ENCODE measurements at places on chromosomes 16 and 17.
A peak's percentile ranks its signal among the peaks of the same experiment; 100 is the strongest.

DNA sequence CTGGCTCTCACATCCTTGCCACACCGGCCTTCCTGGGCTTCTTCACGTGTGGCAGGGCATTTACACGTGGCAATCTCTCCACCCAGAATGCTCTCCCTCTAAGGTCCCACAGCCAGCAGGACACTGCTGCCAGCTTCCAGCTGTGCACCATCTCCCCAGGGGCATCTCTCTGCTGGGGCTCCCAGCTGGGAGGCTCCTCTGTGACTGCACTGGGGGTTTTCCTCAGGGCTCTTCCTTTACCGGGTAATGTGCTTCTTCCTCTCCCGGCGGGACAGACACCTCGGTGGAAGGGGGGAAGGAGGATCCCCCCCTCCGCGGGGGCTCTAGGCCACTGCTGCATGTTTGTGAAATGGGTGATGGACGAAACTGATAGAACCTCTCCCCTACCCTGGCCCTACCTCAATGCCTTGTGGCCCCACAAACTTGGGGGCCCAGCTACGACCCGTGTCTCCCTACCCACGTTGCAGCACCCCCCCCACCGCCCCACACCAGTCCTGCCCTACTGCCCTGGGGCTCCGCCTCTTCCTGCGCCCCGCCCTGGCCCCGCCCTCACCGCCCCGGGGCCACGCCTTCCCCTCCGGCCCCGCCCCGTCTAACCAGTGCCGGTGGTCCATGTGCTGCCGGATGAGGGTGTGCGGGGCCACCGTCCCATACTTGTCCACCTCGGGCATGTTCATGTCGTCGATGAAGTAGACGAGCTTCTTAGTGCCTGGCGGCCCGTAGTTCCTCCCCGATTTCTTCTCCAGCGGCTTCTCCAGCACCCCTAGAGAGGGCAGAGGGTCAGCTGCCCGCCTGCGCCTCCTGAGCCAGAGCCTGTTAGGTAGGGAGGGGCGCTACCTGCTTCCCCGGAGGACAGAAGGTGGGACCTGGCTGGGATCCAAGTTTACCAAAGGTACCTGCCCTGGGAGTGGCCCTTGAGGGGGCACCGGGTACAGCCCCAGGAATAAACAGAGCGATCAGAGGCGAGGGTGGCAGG, 92.6 kb downstream of the DNAH17 start:
- peak; percentile 61 for DNase-seq

DNA sequence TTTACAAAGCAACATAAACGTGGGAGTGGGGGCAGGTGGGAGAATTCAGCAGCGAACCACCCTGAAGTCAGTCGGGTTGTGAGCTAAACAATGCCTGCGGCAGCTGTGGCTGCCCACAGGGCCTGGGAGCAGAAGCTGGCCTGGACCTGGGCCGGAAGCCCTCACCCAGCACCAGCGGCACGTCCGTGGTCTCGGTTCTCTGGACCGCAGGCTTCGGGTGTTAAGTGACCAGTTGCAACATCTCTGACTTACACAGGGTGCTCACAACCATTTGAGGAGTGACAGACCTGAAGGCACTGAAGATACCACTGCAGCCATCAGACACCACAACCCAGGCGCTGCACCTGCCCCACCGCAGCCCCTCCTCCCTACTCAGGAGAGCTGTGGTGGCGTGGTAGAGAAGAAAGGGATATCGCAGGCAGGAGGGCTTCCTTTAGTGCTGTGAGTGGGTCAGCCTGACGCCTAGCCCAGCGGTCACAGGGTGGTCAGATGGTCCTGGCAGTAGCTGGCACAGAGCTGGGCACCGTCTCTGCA, 33.8 kb downstream of the CBFA2T3 start:
- DNase-seq = peak; percentile 64

DNA sequence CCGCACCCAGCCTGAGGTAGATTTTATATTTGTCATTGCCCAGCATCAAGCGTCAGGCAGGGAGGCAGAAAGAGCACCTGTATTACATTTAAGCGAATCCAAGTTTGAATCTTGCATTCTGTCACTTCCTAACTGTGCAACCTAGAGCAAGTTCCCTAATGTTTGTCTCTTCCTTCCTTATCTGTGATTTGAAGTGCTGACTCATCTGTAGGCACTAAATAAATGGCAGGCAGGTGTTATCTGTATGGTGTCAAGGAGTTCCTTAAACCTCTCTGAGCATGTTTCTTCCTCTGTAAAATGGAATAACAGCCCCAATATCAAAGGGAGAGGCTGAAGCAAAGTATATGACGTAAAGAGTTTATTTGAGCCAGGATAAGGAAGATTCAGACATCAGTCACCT, 24.3 kb downstream of the GP2 start:
- DNase-seq = no peak

- DNase-seq = no peak
These were observed 299.6 kb downstream of the MAP2K4 start for GRCh38 chr17:12320286-12320685.

DNA sequence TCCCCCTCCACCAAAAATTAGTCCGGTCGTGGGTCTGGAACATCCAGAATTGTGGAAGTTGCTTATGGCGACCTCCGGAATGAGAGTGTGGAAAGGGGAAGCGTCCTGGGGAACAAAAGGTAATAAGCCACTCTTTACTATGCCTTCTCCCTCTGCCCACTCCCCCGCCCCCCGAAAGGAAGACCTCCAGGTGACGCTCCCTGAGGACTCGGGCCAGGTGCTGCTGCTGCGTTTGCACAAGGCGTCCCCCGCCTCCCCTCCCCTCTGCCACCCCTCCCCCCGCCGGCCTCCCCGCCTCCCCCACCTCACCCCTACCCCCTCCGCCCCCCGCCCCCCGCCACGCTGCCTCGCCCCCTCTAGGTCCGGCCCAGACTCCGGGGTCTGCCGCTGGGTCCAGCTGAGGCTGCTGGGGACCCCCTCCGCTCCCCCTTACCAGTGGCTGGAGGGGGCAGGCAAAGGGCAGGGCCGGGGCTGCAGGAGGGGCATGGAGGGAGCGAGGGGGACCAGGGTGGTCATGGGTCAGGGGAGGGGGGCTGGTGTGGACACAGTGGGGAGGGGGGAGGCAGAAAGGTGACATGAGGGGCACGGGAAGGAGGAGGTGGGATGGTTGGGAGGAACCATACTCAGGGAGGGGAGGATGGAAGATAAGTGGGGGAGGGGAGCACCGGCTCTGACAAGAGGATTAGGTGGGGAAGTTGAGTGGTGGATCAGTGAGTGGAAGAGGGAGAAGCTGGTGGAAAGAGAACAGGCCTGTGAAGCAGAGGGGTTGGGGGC, 23.6 kb downstream of the ALOX12B start:
- DNase-seq = no peak

DNA sequence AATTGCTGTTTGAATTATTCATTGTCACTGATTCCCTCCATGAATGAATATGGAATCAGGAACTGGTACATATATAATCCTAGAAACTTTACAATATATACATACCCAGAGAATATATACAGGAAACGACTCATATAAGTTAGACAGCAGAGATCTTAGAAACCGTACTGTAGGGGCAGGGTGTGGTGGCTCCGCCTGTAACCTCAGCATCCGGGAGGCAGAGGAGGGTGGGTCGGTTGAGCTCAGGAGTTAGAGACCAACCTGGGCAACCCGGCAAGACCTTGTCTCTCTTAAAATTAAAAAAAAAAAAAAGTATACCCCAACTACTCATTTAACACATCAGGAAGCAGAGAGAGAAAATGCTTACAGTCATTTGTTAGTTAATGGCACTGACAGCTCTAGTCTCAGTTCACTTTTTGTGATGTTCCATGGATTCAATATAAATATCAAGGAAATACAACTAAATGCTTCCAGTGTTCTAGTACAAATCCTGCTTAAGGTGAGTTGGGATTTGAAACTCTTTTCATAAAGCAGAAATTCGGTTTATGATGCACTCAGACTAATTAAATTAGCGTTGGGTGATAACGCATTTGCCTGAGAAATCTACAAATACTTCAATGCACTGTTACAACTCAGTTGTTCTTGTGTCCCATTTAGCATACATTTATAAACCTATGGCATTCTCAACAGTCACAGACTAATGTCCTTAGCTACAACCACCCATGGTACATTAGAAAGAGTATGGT, 5.6 kb downstream of the GLG1 start:
- peak; percentile 71 for DNase-seq

GRCh38 chr16:21685034-21685455, 21.3 kb downstream of the OTOA start:
- DNase-seq = no peak

DNA sequence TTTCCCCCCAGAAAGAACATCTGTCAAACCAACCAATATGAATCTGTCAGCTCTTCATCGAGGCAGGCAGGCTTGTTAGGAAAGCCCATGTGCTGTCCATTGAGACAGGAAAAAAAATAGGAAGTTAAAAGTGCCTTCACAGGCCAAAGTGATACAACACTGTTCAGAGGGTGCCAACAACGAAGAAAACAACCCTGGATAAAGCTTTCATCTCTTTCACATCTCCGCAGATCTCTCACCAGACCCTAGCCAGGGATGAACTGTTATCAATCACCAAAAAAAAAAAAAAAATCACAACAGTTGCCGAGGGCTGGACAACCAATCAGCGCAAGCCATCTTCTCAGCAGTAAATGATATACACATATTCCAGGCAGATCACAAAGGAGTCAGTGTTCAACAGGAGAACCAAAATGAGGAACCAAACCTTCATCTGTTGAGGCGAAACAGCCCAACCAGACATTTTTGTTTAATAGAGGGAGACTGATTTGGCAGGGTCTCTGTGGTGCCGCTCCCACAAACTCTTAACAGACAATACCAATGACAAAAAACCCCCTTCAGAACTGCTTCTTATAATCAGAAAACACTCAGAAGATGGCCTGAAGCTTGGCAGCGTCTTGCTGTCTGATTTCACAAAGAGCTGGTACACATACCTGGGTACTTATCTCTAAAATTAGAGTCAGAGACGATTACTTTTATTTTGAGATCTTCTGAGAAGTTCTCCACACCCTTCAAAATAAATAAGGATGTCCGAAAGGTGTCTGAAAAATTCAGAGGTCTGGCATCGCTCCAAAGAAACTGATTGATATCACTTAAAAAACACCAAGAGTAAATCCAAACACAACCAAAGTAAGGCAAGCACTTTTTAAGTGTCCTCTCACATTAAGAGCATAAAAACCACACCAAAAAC, 1.8 kb downstream of the MAP3K14 start:
- no peak for DNase-seq

DNA sequence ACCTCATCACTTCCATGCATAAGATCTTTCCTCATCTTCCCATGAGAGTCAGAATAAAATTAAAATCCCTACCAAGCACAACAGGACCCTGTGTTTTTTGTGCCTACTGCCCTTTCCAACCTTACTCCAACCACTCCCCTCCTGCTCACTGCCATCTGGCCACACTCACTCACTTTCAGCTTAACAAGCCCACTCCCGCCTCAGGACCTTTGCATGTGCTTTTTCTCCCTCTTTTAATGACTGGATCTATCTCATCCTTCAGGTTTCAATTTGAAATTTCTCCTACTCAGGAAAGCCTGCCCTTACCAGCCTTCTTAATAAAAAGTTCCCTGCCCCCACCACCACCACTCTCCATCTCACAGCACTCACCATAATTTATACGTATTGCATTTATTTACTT, 14.7 kb downstream of the C17orf67 start:
- DNase-seq = no peak

DNA sequence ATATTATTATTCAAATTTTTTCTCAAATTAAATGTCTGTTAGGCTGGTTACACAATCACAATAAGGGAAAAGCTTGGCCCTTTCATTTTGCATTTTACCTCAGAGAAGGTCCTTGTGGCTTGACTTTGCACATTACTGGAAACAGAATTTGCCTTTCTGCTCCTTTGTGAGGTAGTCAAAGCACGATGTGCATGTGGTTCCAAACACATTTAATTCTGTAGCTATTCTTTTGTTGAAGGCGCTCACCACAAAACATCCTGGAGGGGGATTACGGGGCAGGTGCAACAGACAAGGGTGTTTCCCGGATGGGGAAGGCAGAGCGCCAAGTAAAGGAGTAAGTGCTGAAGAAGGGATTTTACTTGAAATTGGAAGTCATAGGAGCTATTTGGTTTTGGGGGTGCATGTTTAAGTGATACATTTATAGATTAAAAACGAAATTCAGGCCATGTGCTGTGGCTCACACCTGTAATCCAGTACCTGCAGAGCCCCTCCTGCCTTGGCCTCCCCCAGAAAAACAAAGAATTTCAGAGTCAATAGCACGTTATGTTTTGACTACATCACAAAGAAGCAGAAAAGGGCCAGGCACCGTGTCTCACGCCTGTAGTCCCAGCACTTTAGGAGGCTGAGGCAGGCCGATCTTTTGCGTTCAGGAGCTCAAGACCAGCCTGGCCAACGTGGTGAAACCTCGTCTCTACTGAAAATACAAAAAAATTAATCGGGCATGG, 31.2 kb upstream of the TENT4B start:
- no peak for DNase-seq

DNA sequence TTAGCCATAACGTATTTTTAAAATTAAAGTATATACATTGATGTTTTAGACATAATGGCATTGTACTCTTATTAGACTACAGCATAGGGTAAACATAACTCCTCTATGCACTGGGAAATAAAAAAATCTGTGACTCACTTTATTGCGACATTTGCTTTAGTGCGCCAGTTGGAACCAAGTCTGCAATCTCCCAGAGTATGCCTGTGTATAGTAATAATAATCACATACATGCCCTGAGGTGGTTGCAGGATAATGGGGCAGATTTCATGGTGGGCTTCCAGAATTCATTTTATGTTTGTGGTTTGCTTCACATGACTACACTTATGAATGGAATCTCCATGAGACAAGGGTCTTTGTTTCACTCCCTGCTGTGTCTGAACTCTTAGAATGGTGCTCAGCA, 66.9 kb upstream of the N4BP1 start:
- DNase-seq = no peak

GRCh38 chr17:33438139-33438538, 145.0 kb upstream of the ASIC2 start:
- no peak for DNase-seq

GRCh38 chr17:8147805-8148404, 4.3 kb downstream of the PER1 start:
- no peak for DNase-seq

DNA sequence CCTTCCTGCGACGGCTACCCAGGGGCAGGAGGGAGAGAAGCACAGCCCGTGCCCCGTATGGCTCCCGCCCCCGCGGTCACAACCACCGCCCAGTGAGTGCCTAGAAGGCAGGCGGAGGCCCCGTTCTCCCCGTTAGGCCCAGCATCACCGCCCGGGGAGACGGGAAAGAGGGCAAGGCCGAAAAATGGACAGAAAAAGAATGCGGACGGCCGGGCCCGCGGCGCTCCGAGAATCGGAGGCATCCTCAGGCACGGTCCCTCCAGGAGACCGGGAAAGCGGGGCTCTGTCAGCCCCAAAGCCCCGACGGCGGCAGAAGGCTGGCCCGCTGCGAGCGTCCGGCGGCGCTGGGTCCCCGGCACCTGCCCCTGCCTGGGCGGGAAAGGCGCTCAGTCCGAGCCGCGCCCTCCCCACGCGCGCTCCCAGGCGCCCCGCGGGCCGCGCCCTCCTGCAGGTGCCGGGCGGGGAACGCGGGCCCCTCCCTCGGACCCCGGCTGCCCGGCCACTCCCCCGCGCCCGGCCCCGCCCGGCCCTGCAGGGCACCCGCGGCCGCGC, 407 bp downstream of the MCRIP1 start:
- DNase-seq = peak; percentile 32

Measured in Peyer's patch (tissue), 4 donors.